ENCODE measurements at places on chromosomes 12 and 14.
A peak's percentile ranks its signal among the peaks of the same experiment; 100 is the strongest.

- no peak for DNase-seq
Measured at GRCh38 chr14:69133206-69134125, 19.5 kb downstream of the DCAF5 start.

DNA sequence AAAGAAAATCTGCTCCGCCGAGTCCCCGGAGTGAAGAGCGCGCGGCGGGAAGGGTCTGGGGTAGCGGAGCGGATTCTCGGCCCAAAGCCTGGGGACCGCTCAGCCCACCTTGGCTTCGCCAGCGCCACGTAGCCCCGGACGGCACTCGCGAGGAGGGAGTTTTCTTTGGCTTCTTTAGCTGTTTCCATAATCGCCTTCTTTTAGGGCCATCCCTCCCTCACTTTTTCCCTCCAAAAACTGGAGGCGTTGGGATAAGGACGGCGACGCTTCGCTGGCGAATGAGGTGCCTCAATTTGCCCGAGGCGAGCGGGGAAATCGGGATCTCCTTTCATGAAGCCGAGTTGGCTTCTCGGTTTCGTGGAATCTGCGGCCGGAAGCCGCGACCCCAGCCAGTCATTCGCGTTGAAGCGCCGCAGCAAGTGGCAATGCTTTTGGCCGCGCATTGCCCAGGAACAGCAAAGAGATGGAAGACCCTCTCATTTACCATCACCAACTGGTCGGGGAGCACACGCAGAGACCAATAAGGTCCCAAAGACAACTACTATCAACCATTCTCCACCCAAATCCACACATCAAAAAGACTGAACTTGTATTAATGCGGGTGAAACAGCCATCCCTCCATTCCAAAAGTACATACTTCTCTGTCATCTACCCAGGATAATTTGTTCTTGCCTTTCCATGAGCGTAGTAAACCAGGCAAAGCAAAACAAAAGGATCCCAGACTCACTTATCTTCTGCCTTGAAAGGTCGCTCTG is 8.4 kb upstream of the SIX1 start:
- no peak for DNase-seq

- DNase-seq: no peak
Measured at GRCh38 chr14:78951602-78952001, 781.4 kb downstream of the NRXN3 start.

DNA sequence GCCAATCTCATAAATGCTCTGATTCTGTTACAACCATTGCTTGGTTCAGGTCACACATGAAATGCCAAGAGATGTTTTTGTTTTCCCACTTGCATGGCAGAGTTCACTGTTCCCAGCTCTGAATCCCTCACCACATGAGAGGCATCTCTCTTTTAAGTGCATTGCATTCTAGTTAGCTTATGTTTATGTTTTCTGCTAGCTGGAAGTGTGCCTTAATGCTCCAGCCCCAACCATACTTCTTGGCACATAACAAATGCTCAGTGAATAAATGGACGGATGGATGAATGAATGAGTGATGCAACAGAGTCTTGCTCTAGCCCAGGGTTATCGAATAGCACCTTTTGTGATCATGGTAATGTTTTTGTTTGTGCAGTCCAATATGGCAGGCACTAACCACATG is 197.3 kb downstream of the PPM1H start:
- DNase-seq: no peak

GRCh38 chr14:33420051-33420627 is 481.5 kb downstream of the NPAS3 start:
- DNase-seq: no peak

DNA sequence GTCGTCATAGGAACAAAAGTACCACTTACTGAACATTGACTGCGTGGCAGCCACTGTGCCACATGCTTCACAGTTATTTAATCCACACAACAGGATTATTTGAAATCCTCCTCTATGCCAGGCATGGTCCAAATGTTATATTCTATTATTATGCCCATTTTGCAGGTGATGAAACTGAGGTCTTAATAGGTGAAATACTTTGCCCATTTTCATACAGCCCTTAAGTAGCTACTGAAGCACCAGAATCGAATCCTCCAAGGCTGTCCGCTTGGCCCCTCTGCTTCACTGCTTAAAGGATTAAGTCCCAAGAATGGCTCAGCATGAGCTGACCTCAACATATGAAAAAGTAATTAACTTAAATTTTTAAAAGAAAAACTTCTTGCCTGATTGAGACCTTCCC is 212.8 kb downstream of the EGLN3 start:
- no peak for DNase-seq

DNA sequence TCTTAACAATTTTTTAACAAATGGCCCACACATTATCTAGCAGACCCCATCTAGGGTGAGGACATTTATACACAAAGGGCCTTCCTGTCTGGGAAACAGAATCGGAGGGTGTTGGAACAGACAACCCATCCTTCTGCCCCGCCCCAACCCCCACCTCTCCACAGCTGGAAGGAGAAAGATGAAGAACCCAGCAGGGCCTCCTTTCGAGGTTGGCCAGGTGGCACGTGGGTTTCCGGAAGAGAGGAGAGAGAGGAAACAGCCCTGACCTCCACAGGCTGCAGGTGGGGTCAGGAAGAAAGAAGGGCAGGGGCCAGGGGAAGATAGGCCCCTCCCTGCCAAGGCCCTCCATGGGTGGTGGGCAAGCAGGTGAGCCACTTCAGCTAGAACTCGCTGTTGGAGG is 57.2 kb downstream of the LRRC74A start:
- DNase-seq: no peak

- no peak for DNase-seq
Measured at GRCh38 chr12:44637875-44638274, 238.2 kb downstream of the NELL2 start.

- no peak for DNase-seq
Measured at GRCh38 chr12:128091951-128092382, 175.0 kb upstream of the TMEM132C start.

DNA sequence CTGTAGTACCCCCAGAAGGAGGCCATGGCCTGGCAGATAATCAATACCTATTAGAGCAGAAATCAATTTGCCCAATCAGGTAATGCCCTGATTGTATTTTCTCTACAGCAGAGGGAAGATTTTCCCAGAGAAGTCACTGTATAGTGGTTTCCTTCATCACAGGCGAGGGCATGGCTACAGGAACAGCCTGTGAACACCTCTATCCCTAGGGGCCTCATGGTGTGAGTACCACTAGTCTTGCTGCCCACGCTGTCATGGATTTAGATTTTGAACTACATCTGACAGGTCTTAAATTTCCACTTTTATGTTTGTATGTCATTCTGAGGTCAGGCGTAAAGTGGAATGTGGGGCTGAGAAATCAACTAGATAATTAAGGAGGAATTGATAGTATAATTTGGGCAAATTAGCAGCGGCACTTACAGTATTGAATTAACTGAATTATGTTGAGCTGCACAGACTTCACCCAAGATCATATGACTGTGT is 42.4 kb upstream of the STXBP6 start:
- no peak for DNase-seq

- no peak for DNase-seq
Measured at GRCh38 chr12:112183141-112184021, 58.0 kb downstream of the TRAFD1 start.

GRCh38 chr14:103688906-103689902 is 26.0 kb downstream of the XRCC3 start:
- no peak for DNase-seq

DNA sequence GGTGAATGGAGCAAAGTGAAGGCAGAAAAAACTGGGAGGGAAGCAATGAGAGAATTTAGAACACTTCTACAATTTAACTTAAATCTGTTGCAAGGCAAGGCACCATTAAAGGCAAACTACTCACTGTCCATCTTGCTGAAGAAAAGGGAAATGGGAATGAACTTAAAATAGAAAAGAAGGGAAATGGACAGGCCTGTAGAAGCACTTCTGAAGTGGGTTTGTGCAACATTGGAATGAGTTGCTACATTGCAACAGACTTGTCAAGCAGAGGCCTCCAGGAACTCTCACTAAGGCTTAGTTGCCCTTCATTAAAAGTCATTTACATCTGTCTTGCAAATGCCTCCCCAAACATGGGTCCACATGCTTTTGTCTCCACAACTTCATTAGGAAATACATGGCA is 13.7 kb upstream of the OR10AD1 start:
- DNase-seq: no peak

DNA sequence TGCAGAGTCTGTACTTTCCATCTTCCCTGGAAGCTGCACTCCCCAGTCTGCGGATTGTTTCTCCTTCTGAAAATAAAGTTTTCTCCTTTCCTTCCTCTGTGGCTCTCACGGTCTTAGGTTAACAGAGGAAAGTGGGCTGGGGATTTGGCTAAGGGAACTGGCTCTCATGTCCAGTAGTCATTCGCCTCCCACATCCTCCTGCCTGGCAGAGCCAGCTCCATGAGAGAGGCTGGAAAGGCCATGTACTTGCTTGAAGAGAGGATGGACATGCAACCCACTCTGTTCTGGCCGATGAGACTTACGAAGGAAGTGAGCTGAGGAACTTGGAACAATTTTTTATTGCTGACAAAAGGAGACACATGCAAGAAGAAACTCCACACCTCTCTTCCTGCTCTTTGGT is 18.9 kb upstream of the RGS6 start:
- DNase-seq: no peak

DNA sequence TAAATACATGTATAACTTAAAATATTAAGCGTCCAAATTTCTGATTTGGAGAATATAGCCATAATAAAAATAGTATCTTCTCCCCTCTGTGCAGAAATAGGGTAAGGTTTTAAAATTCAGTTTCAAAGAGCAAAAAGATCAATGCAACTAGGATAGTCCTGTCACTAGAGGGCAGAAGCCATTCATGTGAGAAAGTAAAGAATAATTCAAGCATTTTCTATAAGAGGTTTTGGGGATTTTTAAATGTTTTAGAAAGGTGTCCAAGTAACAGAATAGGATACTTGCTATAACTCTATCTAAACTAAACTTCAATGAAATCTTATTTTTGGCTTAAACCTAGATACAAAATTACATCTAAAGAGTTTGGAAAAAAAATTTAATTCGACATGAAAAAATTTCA is 50.3 kb downstream of the ADAMTS20 start:
- DNase-seq: no peak

GRCh38 chr14:42192738-42193653 is 586.3 kb downstream of the LRFN5 start:
- DNase-seq: no peak

GRCh38 chr12:19799895-19800602 is 360.8 kb downstream of the AEBP2 start:
- DNase-seq: no peak

DNA sequence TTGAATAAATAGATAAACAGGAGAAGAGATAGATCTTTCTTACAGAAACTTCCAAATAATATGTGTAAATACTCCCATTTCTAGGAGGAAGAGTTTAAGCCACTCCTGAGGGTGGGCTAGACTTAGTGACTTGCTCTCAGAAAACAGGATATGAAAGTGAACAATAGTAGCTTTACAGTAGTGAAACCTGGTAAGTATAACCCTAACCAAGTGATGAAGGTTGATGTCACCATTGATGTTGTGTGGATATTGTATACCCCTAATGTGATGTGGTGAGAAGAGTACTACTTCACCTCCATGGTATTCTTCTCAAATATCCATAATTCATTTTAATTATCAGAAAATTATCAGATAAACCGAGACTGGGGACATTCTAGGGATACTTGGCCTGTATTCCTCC is 20.9 kb downstream of the AKAP6 start:
- DNase-seq: no peak

DNA sequence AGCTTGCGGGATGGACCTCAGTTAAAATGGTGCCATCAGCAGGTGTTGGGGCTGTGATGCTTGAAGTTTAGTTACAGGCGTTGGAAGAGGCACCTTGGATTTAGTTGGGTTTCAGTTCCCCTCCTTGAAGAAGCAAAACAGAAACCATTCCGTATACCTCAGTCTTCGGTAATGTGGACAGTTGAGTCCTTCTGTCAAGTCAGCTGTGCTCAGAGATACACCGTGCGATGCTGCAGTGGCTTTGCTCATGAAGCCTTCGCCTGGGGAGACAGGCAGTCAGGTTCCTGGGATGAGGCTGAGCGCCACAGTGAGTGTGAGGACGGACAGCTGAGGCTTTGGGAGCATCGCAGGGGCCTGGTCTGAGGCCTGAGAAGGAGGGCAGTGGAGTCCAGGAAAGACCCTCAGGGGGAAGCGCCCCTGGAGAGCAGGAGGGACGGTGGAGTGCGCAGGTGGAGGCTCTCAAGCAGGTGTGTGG is 7.4 kb downstream of the RAN start:
- no peak for DNase-seq

DNA sequence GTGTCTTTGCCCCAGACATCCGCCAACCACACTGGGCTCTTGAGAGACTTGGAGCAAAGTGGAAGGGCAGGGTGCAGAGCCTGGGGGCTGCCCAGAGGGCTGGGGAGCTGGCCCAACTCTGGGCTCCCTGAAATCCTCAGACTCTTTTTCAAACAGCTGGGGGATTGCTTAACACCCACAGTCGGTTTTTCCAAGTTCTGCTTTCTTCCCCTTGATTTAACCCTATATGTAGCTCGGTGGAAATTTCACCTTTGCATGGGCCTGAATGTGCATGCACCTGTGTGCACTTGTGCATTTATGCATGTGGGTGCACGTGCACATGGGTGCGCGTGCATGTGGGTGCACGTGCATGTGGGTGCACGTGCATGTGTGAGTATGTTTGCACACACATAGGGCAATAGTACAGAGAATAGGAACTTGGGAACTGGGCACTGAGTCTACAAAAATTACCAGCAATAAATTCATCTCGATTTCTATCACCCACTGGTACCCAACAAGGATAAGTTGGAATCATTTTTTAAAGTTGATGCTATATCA is 52.3 kb upstream of the RFLNA start:
- DNase-seq: no peak

DNA sequence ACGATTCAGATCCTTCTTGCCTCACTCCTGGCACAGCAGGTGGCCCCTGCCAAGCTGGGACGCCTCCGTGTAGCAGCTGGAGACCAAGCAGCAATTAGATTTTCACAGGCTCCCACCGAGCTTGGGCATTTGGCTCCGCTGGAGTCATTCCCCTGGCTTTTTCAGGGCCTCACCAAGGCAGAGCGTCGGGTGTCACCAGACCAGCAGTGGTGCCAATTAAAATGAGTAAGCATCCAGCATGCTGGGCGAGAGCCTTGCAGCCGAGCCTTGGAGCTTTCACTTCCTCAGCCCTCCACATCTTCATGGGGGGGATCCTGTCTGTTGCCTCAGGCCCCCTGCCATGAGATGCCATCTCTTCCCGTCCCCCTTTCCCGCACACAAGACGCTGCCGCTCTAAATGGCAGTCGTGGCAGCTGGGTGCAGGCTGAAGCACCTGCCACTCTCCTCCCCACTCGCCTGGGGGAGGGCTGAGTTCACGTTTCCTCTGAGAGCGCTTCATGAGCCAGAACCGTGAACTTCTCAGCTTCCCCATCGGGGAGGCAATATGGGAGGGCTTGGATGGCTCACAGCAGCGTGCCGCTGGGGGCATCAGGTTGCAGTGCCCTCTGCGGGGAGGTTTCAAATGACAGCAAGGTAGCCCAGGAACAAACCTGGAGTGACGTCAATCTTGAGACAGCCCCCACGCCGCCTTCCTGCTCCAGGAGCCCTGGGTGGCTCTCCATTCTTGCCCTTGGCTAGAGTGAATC is 11.7 kb downstream of the TPCN1 start:
- DNase-seq: peak; percentile 51

All from activated T-cell treated with anti-CD3 and anti-CD28 coated beads for 24 hours (primary cell).